ENCODE measurements at places on chromosomes 7 and 10.
A peak's percentile ranks its signal among the peaks of the same experiment; 100 is the strongest.

- DNase-seq, result no peak
Measured at GRCh38 chr7:152615031-152615741, 60.8 kb downstream of the XRCC2 start.

DNA sequence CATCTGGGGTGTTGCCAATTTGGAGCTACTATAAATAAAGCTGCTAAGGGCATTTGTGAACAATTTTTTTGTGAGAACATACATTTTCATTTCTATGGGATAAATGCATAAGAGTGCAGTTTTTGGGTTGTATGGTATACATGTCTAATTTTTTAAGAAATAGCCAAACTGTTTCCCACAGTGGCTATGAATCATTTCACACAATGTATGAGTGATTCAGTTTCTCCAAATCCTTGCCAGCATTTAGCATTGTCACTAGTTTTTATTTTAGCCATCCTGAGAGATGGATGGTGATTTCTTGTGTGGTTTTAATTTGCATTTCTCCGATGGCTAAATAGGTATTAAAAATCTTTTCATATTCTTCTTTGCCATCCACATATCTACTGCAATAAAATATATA lies 105.3 kb downstream of the AMPH start:
- no peak for DNase-seq

DNA sequence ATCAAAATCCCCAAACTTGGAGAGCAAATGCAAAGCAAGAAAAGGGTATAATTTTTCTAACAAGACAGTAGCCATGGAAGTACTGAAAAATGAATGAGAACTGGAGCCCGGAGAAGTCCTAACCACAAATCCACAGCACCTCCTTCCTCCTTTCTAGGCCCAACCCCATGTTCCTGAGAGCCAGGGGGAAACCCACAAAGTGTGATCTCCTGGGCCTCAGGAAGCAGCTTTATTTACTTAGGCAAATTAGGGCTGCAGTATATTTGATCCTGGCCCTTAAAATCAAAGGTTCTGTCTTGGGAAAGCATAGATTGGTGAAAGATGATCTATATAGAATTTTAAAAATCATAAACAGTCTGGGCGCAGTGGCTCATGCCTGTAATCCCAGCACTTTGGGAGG lies 103.0 kb downstream of the DOCK4 start:
- DNase-seq, result peak; percentile 25

GRCh38 chr10:73647875-73648651 lies 6.8 kb upstream of the MYOZ1 start:
- DNase-seq, result no peak

All from inflammatory macrophage (primary cell).